ENCODE measurements at places on chromosomes 12 and 14. TPM values are rescaled to one million over a fixed set of nuclear protein-coding genes. Genes with fewer than 3 reads are reported as not detected.

Gene TMEM30B
- 1.3 TPM for total RNA-seq

Gene FIGNL2
- 0.27 TPM for total RNA-seq

DNA sequence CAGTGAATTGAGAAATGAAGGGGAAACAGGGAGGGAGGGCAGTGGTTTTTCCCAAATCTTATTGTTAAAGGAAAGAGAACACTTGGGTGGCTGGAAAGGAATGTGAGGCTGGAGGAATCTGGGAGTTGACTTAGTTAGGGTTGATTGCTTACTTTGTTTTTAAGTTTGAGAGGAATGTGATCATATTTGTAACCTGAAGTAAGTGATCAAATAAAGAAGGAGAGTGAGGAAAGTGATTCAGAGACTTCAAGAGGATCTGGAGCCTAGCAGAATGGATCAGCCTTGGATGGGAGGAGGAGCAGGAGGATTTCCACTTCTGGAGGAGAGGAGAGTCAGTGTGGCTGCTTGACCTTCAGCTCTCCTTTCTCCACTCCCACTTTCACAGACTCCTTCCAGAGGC lies 6.0 kb upstream of the LRP6 start:
- no peak for DNase-seq

- DNase-seq = no peak
Measured at GRCh38 chr14:61438497-61438859, 117.1 kb downstream of the PRKCH start.

- DNase-seq = no peak
Measured at GRCh38 chr14:22088614-22089342, 415.2 kb upstream of the OR4E1 start.

- DNase-seq = no peak
Measured at GRCh38 chr12:20055856-20056255, 312.5 kb upstream of the PDE3A start.

Gene TAS2R50
- 0.53 TPM for total RNA-seq

GRCh38 chr12:127169321-127170181 lies 1097.4 kb upstream of the TMEM132C start:
- DNase-seq = no peak

Gene SLC17A8
- total RNA-seq = not detected

GRCh38 chr12:24960222-24960855 lies 11.4 kb upstream of the BCAT1 start:
- peak; percentile 79 for DNase-seq

GRCh38 chr14:22955702-22956569 lies 954 bp downstream of the HAUS4 start:
- no peak for DNase-seq

Gene ZNF891
- 1.9 TPM for total RNA-seq

DNA sequence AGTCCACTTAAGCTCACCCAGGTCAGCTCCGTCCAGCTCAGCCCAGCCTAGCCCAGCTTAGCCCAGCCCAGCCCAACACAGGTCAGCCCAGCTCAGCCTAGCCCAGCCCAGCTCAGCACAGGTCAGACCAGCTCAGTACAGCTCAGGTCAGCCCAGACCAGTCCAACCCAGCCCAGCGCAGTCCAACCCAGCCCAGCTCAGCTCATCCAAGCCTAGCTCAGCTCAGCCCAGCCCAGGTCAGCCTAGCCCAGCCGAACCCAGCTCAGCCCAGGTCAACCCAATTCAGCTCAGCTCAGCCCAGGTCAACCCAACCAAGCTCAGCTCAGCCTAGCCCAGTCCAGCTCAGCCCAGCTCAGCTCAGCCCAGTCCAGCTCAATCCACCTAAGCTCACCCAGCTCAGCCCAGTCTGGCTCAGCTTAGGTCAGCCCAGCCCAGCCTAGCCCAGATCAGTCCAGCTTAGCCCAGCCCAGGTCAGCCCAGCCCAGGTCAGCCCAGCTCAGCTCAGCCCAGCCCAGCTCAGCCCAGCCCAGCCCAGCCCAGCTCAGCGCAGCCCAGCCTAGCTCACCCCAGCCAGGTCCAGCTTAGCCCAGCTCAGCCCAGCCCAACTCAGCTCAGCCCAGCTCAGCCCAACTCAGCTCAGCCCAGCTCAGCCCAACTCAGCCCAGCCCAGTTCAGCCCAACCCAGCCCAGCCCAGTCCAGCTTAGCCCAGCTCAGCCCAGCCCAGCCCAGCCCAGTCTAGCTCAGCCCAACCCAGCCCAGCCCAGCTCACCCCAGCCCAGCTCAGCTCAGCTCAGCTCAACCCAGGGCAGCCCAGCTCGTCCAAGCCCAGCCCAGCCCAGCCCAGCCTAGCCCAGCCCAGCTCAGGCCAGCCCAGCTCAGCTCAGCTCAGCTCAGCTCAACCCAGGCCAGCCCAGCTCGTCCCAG lies 184.0 kb downstream of the TMEM121 start:
- DNase-seq = no peak

Gene NUDT14
- total RNA-seq = 12.3 TPM

Gene RILPL2
- 10.4 TPM for total RNA-seq

Gene BMAL2
- 10.9 TPM for total RNA-seq

DNA sequence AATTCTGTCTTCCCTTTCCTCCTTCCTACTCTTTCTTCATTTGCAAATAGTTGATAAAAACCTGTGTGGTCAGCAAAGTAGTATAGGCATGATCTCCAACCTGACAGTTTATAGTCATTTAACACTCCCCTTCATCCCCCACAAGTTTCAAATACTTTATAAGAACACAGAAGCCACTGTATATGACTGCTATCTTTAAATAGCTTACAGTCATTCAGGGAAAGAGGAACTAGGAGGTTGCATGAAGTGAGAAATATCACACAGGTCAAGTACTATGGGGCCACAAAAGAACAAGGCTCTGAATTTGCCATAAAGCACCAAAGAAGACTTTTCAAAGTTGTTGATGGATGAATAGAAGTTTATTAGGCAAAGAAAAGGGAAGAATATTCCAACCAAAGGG lies 431.3 kb downstream of the NPAS3 start:
- no peak for DNase-seq

DNA sequence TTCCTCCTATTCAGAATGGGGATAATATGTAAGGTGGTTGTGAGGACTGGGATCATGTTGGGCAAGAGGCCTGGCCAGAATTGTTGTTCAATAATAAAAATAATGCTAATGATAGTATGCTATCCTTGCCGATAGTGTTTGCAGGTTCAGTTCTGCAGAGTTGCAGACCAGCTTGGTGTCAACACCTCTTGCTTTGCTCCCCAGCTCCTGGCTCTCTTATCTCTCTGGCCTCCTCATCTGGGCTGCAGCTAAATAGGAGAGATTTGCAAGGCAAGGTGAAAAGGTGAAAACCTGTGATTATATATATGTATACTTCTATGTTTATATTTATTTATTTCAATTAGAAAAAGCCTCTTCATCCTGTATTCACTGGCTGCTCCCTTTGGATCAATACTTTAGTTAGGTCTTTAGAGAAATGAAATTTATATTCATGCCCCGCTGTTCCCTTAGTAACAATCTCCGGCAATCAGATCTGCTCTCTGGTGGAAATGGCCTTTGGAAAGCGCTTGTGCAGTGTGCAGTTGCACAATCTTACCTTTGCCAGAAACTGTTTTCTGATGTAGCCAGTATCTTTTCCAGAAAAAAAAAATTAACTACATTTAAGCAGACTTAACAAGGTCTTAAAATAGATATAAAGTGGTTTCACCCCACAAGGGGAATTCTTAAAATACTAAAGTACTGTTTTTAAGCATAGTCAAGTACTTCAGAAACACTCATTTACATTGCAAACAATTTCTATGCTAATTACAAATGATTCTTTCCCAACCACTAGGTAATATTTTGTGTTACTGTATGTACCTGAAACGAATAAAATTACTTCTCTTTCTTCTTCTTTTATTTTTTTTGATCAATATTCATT lies 19.1 kb upstream of the ACVR1B start:
- no peak for DNase-seq

DNA sequence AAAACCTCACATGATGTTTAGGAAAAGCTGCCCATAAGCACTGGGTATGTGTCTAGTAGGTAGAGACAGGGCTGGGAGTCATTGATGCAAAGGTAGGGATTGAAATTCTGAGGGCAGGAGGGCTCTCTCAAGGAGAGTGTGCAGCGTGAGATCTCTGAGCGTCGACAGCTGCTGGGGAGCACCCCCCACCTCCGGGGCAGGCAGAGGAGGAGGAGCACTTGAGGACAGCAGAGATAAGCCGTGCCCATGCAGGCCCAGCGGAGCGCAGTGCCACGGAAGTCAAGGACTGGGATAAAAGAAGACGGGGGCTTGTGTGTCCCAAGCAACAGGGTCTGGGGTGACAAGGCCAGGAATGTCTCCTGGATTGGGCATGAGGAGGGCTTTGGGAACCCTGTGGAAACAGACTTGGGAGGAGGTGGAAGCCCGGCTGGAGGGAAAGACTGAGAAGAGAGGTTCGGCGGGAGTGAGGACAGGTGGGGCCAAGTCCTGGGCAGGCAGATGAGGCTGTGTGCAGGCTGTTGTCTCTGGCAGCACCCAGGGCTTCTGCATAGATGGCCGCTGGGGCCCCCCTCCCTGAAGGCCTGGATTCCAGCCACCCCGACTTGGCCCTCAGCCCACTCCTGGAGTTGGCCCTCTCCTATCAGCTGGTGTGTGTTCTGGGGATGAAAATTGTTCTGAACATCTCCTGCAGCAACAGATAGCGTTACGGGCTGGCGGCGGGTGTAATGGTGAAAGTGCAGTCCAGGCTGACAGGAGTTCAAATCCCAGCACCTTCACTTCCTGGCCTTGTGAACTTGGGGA lies 1.9 kb downstream of the CACNA2D4 start:
- peak; percentile 2 for DNase-seq

DNA sequence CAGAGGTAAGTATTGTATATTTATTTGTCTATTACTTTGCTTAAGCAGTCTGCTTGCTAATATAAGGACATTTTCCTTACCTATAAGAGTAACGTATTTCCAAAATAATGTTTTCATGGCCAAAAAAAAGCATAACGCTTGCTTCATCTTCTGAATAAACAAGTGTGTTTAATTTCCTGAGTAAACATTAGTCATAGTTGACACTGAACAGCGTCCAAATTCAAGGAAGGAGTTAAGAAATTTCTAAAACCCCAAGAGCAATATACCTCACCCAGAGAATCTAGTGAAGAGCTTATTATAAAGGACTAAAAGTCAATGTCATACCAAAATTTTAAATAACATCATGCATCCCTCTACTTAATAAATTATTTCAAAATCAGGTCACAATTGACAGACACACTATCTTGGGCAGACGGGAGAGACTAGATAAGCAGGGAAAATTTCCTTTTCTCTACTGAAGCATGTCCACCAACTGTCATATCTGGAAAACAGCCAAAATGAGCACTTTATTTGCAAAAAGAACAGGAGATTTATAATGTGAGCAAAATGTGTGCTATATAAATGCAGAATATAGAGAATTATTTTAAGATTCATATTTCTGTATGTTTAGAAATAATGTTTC lies 25.1 kb downstream of the ANKS1B start:
- DNase-seq = no peak

DNA sequence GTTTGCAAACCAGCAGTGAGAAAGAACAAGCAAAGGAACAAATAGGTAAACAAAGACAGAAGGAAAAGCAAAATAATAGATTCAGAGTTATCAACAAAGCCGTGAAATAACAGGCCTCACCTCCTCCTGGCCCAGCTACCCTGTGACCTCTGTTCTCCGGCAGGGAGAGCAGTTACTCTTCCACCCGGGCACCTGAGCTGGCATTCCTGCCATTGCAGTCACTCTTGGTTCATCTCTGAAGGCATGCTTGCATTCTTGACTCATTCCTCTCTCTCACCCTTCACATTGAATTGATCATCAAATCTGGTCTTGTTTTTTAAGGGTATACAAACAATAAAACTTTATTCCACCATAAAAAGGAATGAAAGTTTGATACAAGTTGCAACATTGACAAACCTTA lies 95.1 kb downstream of the TTC8 start:
- no peak for DNase-seq

DNA sequence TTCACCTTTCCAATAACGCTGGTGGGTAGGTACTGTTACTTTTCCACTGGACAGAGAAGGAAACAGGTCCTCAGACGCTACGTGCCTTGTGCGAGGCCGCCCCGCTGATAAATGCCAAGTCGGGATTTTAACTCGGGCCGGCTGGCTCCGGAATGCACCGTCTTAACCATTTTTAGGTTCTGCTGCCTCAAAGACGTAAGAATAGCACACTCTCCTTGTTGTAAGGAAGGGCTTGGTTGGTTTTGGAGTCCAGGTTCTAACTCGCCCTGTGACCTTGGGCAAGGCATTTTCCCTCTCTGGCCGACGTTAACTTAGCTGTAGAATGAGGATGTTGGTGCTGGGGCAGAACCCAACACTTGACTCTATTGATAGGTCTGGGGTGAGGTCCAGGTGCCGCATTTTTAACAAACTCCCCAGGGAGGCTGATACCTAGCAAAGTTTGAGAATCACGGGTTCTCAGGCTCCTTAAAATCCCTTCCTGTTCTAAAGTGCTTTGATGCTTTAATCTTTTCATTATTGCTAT lies 814 bp downstream of the ANKRD13A start:
- peak; percentile 52 for DNase-seq

DNA sequence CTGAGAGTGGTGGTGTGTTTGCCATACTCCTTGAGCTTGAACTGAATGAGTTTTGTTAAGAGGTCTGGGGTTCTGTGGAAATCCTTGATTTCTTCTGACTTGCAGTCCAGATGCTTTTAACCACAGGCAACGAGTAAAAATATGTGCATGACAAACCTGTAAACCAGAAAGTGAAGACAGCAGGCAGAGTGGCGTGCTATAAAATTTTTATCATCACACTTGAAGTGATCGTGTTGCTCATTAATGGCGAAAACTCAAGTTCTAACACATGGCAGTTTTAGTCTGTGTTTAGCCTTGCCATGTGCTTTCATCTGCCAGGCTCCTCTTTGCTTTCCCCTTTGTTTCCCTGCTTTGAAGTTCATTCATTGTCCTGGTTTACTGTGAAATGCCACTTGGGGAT lies 28.0 kb downstream of the TXNRD1 start:
- DNase-seq = no peak

DNA sequence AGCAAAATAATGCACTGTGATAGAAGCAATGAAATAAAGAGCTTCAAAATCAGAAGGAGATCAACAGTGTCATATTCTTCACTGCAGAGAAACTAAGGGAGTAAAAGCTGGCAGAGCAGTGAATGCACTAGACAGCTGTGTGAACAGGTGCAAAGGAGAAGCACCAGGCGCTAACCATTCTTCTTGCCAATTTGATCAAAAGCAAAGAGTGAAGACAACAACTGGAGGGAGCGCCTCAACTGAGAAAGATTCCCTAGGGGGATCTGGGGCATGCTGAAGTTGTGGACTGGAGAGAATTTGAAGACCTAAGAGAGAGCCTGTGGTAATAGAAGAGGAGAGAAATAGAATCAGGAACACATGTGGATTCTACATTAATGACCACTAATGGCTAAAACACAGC lies 50.4 kb upstream of the OVCH1 start:
- DNase-seq = no peak

- DNase-seq = no peak
Measured at GRCh38 chr12:69026336-69026735, 93.4 kb upstream of the CPM start.

GRCh38 chr12:110561471-110562201 lies 21.5 kb downstream of the PPTC7 start:
- no peak for DNase-seq
